Dermis blood vessel endothelial cell (primary cell): ENCODE measurements at places on chromosomes 11 and 22. TPM values are rescaled to one million over a fixed set of nuclear protein-coding genes. Genes with fewer than 3 reads are reported as not detected.

The SHISAL1 gene
- total RNA-seq: not detected in 2 replicates

- DNase-seq: no peak
Observed at GRCh38 chr11:129854232-129854805, 38.7 kb downstream of the TMEM45B start.

- DNase-seq: peak; percentile 83
Observed at GRCh38 chr22:30920407-30920806, 48.2 kb downstream of the MORC2 start.

The AAMDC gene
- total RNA-seq: 35.6 and 36.7 TPM in 2 replicates

- no peak for DNase-seq
Observed at GRCh38 chr11:119691020-119691666, 37.9 kb downstream of the NECTIN1 start.

DNA sequence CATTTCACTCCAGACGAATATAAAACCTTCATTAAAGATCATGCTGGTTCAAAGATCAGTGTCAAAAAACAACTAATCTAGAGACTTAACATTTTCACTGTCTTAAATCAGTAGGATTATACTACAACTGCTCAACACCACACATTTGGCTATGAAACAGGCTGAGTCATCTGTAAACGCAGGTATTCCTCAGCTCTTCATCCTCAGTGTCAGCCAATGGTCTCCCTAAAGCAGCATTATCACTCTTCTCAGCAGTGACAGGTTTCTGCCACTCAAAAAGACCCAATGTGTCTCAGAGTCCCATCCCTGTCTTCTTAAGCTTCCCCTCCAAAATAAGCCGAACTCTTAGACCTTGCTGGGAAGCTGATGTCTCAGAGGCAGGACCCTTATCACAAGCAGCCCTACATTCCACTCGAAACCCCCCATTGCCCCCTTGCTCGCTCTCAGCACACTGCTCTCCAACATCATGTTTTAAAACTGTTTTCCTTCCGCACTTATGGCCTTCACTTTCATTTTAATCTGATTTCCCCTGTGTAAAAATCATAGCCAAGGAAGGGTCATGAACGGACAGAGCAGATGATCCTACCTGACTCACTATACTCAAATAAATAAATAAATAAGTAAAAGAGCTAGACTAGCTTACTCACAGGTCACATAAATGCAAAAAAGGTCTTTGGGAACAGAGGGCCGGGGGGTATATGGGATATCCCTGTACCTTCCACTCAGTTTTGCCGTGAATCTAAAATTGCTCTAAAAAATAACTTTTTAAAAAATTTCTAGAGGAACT lies 23.0 kb downstream of the CDON start:
- no peak for DNase-seq

GRCh38 chr11:95379479-95379878 lies 148.5 kb upstream of the SESN3 start:
- DNase-seq: no peak

GRCh38 chr11:102802341-102802740 lies 4.4 kb upstream of the MMP1 start:
- peak; percentile 92 for DNase-seq

DNA sequence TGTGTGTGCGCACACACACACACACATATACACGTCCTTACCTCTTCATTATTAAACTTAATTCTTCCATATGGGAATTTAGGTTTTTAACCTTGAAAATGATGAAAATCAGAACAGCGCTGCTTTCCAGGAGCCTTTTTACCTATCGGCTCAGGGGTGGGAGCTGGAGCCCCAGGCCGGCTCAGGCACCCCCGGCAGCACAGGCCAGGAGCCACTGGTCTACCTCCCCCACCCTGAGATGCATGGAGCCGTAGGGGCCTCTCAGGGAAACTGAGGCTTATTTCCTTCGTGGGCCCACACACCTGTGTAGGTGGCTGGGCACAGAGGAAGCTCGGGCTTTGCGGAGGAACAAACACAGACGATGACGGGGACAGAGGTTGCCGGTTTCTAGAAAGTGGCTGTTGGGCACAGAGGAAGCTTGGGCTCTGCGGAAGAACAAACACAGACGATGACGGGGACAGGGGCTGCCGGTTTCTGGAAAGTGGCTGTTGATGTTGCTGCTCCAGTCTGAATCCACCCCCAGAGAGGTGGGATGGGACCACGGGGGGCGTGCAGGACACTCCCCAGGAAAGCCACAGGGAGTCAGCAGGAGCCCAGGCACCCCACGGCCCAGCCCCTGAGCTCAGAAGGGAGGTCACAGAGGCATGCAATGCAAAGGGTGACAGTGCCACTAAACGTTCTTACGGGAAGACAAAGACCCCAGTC lies 149.4 kb downstream of the BRD1 start:
- no peak for DNase-seq

DNA sequence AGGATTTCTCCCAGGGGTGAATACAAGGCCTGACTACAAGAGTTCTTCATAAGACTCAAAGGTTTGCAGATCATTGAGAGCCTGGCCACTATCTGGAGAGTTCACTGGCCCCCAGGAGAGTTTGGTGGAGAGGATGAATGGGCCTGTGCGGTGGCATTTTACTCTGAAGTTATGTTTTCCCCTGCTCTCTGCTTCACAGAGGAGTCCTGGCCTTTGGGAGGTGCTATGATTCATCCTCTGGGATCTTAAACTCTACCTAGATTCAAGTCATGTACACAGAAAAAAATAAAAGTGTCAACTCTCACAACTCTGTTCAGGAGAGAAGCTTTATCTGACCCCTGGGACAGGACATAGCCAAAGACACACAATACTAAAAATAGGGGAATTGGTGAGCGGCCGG lies 159.1 kb upstream of the CARD18 start:
- DNase-seq: no peak

The TMEM191C gene
- 0.60 and 0.68 TPM in 2 replicates for total RNA-seq

DNA sequence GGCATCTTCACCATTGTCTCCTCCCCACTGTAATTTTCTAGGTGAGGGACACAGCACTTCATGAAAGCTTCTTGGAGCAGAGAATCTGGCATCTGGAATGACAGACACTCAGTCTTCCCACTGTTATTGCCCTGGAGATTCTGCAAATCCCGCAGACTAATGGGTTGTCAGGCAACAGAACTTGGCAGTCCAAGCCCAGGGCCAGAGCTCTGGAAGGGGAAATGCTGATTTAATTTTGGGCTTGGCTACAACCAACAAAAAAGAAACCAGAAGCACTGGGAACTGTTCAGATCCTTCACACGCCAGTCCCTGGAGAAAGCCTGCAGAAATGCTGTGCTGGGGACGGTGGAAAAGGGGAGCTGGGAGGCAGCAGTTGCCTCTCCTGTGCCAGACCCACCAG lies 71.5 kb upstream of the BID start:
- no peak for DNase-seq

GRCh38 chr22:23090457-23090835 lies 20.1 kb downstream of the GNAZ start:
- no peak for DNase-seq

The MIAT gene
- 0.19 and 0.34 TPM in 2 replicates for total RNA-seq

The IGLL5 gene
- not detected in 2 replicates for total RNA-seq

DNA sequence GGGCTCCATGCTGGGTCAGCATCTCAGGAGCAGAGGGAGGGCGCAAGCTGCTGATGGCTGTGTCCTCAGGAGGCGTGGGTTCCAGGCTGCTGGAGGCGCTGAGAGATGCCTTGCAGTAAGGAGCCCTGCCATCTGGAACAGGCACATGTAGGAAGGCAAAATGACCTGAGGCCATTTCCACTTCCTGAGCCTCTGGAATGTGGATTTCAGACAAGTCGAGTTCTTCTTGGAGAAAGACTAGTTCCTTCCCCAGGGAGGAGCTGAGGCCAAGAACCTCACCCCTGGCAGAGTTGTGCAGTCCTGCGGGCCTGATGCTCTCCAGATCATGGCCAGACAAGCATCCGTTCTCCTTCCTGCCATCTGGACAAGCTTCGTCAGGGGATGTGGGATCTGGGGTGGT lies 19.3 kb downstream of the HPS4 start:
- peak; percentile 73 for DNase-seq

DNA sequence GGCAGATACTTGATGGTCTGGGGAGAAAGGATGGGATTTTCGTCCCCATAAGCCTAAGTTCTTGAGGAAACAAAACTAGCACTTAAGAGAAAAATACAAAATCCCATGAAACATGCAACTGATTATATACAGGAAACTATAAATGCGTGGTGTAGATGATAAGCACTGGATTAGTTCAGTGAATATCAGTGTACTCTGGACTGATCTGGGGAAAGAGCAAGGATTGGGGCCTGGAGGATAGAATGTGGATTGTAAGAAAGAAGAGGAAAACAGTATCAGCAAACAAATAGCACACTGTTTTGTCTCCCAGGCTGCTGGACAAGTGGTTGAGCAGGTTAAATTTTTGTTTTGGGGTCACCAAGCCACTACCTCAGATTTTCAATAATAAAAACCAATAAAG lies 49.8 kb downstream of the DCUN1D5 start:
- no peak for DNase-seq

DNA sequence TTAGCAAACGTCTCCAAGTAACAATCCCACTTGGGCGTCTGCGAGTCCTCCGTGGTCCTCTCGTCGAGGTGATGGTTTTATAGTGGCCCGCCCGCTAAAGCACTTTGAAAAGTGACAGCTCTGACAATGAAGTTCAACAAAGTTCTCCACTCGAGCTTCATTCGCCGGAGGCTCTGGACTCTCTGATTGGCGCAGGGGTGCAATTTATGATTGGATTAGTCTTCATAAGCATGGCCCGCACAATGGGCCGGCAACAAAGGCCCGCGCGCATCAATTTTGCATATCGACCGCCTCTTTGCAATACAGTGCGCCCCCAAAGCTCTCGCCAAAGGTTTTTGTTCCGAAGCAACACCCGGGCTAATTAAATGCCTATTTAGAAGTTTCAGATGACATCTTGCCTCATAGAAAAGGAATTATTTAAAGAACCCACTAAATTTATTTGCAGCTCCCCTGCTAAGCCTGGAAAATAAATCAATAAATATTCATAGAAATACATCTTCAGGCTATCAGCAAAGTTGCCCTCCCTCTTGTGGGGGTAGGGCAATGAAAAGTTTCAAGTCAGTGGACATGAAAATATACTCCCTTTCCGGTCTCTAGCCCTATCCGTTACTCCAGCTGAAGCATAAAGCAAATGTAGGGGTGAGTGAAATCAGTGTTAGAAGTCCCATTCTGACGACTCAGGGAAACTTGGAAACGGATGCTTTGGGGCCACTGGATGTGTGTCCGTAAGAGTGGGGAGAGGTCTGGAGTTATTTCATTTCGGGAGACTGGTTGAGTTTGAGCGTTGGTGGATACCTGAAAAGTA lies at the start of gene DBX1:
Gene DBX1, minus strand, starts transcription at position 51 of the 805 bp plus-strand sequence. CDS start 151 bp downstream, outside the sequence.
- DNase-seq: no peak

DNA sequence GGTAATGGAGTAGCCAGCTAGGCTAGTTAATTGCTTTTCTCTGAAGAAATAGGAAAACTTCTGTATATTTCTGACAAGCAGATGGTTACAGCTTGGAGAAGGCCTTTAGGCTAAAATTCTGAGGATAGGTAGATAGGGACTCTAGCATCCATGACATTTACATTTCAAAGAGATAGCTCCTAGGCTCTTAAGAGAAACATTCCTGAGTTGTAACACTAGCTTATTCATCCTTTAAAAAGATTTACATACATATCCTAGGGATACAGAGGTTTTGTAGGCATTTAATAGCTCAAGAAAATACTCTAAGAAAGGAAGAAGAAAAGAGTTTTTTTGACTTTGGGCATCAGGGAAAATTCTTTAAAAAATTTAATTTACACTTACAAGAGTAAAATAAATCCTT lies 130.9 kb upstream of the CCDC179 start:
- no peak for DNase-seq

DNA sequence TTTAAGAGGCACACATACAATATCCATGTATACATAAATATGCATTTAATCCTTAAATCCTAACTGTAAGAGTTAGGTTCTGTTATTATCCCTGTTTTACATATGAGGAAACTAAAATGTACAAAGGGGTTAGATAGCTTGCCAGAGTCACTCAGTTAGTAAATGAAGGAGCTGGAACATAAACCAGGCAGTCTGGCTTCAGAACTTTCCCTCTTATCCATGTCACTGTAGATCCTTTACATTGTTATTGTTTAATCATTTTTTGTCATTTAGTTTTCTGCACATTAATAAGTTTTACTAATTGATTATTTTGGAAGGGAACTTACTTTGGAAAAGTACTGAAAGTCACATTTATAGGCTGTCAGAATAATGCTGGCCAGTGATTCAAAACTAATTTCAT lies 282.4 kb downstream of the TMEM135 start:
- no peak for DNase-seq

GRCh38 chr22:40654522-40655167 lies 18.1 kb upstream of the MRTFA start:
- peak; percentile 61 for DNase-seq

DNA sequence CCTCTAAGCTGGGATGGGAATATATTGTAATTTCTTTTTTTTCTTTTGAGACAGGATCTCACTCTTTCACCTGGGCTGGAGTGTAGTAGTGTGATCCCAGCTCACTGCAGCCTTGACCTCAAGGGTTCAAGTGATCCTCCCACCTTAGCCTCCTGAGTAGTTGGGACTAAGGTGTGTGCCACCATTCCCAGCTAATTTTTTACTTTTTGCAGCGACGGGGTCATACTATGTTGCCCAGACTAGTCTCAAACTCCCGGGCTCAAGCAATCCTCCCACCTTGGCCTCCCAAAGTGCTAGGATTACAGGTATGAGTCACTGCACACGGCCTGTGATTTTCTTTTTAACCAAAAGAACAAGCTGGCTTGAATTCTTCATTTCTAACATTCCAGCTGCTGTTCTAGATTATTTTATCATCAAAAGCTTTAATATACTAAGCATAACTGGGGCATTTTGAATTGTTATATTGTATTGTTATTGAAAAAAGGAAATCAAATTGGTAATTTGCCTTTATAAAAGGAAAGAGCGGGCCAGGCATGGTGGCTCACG lies 26.8 kb upstream of the PPP2R1B start:
- DNase-seq: no peak

The ROM1 gene
- 5.4 and 5.6 TPM in 2 replicates for total RNA-seq

DNA sequence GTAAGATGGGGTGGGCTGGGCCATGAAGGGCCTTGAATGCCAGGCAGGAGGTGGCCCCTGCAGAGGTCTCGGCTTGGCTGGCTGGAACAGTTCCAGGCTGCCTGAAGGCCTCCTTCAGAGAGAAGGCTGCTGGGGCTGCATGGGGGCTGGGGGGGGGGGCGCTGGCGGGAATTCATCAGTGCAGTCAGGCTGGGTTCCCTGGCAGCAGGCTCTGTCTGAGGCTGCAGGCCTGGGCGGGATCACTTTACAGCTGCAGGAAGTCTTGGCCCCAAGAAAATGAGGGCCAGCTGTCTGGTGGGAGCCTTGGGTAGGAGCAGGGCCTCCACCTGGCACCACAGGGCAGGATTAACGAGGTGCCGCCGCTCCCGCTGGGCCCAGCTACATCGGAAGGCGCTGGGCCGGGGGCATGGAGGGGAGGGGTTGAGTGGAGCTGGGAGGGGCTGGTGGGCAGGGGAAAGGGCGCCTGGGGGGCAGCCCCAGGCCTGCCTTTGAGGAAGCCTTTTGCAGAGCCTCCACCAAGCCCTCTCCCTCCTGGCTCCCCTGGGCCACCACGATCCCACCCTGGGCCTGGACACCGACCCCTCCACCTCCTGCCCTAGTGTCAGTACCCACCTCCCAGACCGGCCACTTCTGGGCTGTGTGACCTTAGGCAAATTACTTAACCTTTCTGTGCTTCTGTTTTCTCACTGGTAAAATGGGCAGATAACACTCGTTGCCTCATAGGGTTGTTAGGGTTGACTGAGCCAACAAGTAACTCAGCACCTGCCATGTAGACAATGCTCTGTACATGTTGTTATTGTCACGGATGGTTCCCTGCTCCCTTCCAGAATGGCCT lies 31.0 kb upstream of the HMOX1 start:
- peak; percentile 33 for DNase-seq

The LDLRAD3 gene
- 9.7 and 13.4 TPM in 2 replicates for total RNA-seq

GRCh38 chr11:103471546-103471945 lies 362.3 kb downstream of the DYNC2H1 start:
- no peak for DNase-seq

The C11orf86 gene
- not detected in 2 replicates for total RNA-seq

- DNase-seq: no peak
Observed at GRCh38 chr22:17990942-17991341, 33.4 kb downstream of the MICAL3 start.
